ENCODE measurements at places on chromosomes 5 and 9.

DNA sequence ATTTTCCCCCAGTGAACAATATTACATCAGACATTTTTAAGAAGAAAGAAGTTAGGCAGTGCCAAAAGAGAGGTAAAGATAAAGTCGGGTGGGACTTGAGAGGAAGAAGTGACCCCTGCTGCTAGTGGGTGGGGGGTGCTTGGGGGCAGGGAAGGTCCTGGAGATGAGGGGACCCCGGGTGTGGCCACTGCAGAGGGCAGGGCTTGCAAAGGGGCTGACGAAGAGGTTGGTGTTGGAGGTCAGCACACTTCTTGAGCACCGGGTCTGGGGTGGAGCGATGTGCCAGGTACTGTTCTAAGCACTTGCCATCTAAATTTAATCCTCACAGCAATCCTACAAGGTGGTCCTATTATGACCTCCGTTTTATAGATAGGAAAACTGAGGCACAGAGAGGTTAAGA, 62.0 kb downstream of the AMBP start:
- no peak for DNase-seq

DNA sequence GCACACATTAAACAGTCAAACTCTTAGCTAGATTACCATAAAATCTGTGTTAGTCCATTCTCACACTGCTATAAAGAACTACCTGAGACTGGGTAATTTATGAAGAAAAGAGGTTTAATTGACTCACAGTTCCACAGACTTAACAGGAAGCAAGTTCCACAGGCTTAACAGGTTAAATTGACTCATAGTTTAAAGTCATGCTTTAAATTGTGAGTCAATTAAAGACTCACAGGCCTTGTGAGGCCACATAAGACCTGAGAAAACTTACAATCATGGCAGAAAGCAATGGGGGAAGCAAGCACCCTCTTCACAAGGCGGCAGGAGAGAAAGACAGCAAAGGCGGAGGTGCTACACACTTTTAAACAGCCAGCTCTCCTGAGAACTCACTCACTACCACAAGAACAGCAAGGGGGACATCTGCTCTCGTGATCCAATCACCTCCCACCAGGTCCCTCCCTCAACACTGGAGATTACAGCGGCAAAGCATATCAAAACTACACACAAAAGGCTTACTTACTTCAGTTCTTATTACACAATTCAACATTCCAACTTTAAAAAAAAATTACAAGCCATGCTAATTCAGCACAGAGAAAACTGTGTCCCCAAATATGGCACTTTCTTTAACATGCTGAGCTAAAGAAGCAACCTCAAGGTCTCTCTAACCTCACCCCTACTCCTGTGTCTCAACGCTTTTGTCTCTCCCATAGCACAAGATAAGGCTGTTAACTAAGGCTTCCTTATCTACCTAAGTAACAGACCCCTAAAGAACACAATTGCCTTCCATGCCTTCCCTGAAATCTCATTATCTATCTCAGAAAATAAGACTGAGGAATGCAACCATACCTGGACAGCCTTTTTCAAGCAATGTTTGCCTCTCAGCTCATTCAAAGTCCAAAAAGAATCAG, 805.1 kb downstream of the NR2F1-AS1 start:
- peak; percentile 1 for DNase-seq

- no peak for DNase-seq
Observed at GRCh38 chr5:8136271-8136670, 267.3 kb downstream of the MTRR start.

GRCh38 chr9:135010586-135010860, 76.9 kb upstream of the OLFM1 start:
- DNase-seq = no peak

DNA sequence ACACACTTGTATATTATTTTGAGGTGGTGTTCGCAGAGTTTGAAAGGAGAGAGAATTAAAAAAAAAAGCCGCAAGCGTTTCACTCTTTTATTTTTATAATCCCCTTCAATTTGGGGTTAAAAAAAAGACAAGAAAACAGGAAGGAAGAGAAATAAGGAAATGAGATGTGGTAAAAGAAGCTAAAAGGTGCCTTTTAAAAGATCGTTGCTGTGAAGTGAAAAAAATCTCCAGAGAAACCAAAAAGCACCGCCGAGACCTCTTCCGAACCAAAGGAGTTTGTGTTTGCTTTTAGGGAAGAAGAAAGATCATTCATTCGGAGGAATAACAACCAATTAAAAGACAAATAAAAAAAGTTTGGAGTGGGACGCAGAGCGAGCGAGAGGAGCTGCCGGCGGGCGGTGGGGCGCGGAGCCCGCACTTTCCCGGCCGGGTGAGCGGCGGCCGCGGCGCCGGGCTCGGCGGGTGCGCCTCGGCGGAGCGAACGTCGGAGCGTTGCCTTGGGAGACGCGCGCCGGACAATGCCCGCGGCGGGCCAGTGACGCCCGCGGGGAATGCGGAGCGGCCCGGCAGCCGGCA, 355 bp downstream of the TLE4 start:
- no peak for DNase-seq

DNA sequence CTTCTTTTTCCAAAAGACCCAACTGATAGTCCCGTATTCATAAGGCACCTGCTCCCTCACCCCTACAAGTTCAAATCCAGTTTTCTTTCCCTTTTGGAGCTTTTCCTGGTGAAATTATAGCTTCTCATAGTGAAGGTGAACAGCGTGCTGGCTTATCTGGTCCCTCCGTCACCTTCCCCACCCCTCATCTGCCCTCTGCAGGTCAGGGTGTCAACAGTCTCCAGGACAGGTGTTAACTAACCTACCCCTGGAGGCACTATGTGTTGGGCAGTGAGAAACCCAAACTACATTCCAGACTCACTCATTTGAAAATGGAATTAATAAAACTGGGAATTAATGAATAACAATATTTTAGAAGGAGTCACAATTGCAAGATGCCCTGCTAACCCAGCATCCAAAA, 109.0 kb upstream of the TAS2R1 start:
- no peak for DNase-seq

GRCh38 chr9:85502815-85503655, 238.7 kb downstream of the AGTPBP1 start:
- no peak for DNase-seq

- no peak for DNase-seq
Observed at GRCh38 chr5:89353837-89354551, 471.0 kb upstream of the MEF2C start.

DNA sequence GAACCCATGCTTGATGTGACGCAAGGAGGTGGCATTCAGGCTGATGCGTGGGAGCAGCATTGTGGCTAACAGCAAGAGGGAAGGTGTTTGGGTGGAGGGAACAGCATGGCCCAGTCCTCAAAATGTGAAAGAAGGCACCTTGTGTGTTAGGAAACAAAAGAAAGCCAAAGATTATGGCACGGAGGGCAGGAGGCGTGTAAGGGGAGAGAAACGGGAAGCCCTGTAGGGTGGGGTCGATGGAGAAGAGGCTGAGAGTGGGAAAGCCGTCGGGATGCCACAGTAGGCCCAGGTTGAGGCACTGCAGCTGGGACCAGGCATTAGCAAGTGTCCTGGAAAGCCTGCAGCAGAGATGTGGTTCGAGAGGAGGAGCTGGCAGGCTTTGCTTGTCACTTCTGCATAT, 241.1 kb downstream of the GADD45G start:
- DNase-seq = no peak

- DNase-seq = peak; percentile 62
Observed at GRCh38 chr9:101514071-101514470, 19.6 kb upstream of the RNF20 start.

- no peak for DNase-seq
Observed at GRCh38 chr5:74953554-74953936, 87.4 kb upstream of the FAM169A start.

DNA sequence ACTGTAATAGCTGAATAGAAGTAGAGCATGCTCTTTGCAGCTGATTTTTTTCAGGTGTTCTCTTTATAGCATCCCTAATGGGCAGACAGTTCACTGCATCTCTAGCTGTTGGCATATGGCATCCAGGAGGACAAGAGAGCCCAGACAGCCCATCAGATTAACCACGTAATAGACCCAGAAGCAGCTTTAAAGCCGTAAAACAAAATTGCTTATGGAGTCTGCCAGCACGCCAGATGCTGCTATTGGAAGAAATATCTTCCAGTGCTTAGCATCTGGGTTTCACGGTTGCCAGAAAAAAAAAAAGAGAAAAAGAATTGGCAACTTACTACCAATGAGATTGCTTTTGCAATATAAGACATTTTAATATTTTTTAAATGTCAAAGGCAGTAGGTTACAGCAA, 869.4 kb upstream of the NUDT12 start:
- DNase-seq = no peak

GRCh38 chr5:145743396-145744061, 91.6 kb downstream of the PRELID2 start:
- DNase-seq = no peak

GRCh38 chr5:142976861-142977260, 206.7 kb downstream of the ARHGAP26 start:
- DNase-seq = no peak

GRCh38 chr5:154038261-154038706, 426 bp downstream of the FAM114A2 start:
- no peak for DNase-seq

DNA sequence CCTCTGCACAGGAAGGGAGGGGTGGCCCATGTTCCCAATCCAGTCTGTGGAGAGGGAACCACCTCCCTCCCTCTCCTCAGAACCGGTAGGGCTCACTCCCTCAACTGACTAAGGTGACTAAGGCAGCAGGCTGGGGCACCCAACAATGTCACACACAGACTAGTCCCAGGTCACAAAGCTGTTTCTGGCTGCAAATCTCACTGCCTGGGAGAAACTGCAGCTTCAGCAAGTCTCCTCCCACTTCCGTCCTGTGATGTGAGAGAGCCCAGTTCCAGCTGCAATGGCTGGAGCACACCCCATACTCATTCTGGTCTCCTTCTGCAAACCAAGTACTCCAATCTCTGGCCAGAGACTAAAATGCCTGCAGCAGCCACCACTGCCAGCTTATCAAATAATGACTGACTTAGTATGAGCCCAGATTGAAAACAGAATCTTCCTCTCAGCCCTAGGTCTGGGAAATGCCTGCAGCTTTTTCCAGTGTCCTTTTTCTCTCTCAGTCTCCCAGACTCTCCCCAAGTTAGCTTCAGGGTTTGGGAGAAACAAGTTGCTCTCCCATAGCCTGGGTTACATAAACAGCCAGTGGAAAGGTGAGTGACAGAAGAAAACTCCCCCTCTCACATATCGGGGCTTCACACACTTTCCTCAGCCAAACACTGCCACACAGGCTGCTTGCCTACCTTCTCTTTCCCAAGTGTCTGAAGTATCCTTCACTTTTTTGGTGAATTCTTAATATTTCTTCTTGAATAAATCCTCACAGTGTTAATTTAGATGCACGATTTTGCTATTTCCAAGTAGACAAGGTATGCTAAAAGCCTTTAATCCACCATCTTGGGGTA, 247.4 kb upstream of the RASA1 start:
- no peak for DNase-seq

DNA sequence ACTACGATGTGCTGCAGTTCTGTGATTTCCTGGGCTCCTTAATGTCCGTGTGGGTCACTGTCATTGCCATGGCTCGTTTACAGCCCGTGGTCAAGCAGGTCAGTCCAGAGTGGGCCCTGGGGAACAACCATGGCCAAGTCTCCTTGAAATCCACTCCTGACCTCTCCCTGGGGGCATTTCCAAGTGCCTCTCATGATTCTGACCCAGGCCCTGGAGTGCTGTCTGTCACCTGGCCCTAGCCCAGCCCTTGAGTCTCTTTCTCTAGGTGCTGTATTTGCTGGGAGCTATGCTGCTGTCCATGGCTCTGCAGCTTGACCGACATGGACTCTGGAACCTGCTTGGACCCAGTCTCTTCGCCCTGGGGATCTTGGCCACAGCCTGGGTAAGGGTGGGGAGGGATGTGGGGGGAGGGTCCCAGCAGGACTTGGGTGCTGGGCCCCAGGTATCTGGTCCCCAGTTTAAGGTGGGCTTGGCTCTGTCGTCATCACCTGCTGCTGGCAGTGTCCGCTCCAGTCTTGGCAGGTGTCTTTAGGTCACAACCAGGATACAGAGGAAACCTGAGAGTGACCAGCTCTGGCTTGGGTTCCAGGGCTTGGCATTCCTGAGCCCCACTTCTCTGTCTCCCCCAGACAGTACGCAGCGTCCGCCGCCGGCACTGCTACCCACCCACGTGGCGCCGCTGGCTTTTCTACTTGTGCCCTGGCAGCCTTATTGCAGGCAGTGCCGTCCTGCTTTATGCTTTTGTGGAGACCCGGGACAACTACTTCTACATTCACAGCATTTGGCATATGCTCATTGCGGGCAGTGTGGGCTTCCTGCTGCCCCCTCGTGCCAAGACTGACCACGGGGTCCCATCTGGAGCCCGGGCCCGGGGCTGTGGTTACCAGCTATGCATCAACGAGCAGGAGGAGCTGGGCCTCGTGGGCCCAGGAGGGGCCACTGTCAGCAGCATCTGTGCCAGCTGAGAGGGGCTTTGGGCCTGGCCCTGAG, 17.0 kb downstream of the OR13J1 start:
- DNase-seq = no peak

GRCh38 chr5:68738841-68739240, 355.0 kb upstream of the SLC30A5 start:
- no peak for DNase-seq

DNA sequence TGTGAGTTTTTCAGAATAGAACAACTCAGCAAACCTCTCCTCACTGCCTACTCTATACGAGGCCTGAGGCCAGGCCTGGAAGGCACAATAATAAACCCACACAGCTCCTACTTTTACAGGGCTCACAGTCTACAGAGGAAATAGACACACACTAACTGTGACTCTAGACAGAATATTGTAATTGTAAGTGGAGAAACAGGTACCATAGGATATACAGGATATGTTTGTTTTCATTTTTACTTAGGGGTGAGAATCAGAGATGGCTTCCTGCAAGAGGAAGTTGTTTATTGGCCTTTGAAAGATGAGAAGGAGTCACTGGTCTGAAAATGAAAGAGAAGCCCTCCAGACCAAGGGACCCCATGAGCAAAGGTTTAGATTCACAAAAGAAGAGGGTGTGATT, 35.8 kb upstream of the TGFBR1 start:
- no peak for DNase-seq

- no peak for DNase-seq
Observed at GRCh38 chr9:71677209-71677608, 91.1 kb downstream of the CEMIP2 start.

DNA sequence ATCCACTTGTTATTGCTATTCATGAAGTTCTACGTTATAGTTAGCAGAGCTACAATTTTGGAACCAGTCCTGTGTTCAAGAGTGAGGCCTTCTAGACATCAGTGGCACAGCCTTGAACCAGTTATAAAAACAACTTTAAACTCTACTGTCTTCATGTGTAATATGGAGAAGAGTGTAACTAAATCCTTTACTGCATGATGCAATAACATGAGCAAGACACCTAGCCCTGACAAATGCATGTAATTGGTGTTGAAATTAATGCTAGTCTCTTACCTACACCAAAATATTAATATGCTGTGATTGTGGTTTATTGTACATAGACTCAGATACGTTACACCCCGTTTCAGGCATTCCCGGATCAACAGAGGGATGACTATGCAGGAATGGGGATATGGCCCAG, 654.6 kb downstream of the IRX1 start:
- DNase-seq = no peak

GRCh38 chr5:90982576-90982975, 400.5 kb downstream of the ARRDC3 start:
- no peak for DNase-seq

All from BJ (cell line).